ENCODE measurements at places on chromosomes 11 and 22.

DNA sequence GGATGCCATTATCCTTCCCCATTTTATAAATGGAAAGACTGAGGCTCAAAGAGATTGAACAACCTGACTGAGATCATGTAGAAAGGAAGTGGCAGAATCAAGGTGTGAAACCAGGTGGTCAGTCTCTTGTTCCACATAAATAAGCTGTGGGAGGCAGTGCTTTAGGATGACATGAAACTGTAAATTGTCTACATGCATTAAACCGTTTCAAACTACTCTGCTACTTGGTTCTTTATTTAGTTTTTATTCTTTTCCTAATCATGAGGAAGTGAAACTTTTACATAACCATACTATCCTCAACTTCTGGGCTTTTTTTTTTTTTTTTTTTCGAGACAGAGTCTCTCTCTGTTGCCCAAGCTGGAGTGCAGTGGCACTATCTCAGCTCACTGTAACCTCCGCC is 34.9 kb downstream of the CADM1 start:
- DNase-seq: no peak

DNA sequence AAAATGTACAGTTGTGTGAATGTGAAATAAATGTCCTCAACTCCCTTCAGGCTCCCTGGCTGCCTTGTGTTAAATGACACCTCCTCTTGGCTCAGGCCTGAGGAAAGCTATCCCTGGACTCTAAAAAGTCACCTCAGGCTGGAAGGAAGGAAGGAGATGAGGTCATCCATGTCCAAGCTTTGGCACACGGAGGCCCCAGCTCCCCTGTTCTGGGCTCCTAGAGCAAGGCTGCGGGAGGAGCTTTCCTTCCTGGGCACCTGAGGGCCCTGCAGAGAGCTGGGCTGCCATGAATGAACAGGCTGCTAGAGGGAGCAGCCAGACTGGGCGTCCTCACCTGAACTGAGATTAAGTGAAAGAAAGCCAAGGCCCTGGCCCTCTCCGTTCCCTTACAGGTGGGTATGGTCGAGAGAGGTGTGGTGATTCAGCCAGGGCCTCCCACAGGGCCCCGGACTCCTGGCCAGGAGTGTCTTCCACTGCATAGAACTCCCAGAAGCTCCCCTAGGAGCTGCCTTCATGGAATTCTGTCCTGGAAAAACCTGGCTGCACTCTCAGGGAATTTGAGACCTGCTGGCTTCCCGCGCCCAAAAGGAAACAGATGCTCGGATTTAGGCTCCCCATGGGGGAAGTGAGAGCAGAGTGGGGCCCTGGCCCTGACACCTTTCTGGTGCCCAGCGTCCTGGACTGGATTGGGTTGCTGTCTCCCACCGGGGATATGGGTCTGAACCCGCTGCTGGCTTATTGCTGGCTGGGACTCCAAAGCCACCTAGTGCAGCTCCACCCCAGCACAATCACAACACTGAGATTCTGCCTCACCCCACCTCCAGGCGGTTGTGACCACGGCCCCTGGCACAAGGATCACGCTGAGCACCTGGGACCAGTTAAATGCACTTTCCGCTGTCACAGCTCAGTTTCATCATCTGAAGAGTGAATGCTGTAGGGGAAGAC is 22.2 kb downstream of the MYBPC3 start:
- peak; percentile 8 for DNase-seq

DNA sequence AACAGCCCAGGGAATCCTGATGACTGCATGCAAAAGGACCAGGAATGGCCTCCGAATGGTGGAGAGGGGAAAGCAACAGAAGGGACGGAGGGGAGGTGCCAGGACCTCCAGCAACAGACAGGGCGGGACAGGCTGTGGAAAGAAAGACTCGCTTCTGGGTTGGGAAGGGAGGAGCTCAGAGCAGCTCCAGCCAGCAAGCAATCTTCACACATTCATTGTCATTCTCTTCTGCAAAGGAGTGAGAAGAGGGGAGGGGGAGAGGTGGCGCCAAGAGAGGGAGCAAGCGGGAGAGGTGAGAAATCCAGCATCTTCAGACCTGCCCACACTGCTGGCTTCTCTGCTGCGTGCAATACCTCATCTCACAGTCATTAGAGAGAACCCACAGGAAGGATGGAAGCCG is 509.0 kb downstream of the BUD13 start:
- no peak for DNase-seq

GRCh38 chr11:77069969-77070582 is 3.3 kb downstream of the CAPN5 start:
- no peak for DNase-seq

Measured in astrocyte of the spinal cord (primary cell).